ENCODE measurements at places on chromosomes 4 and X.

GRCh38 chr4:137677863-137678262 is 145.6 kb upstream of the PCDH18 start:
- DNase-seq: no peak

GRCh38 chrX:109696146-109696740 is 36.8 kb downstream of the ACSL4 start:
- DNase-seq: no peak

GRCh38 chr4:146900295-146900694 is 45.4 kb downstream of the TTC29 start:
- no peak for DNase-seq

GRCh38 chr4:39166177-39166576 is 16.2 kb upstream of the WDR19 start:
- no peak for DNase-seq

DNA sequence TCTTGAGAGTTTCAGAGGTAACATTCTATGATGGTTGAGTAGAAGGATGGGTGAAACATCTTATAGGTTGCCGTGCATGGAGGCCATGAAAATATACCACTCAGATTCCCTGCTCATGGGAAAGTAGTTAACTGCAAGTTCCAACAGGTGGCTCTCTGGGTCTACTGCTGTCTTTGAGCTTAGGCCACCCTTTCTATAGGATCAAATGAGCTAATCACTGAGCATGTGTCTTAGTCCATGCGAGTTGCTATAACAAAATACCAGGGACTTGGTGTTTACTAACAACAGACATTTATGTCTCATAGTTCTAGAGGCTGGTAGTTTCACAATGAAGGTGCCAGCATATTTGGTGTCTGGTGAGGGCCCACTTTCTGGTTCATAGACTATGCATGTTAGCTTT is 144.8 kb upstream of the UNC5C start:
- DNase-seq: no peak

GRCh38 chr4:113788888-113789287 is 27.4 kb upstream of the CAMK2D start:
- no peak for DNase-seq

All from NCI-H146 (cell line).